ENCODE measurements at places on chromosomes 7 and 10.

DNA sequence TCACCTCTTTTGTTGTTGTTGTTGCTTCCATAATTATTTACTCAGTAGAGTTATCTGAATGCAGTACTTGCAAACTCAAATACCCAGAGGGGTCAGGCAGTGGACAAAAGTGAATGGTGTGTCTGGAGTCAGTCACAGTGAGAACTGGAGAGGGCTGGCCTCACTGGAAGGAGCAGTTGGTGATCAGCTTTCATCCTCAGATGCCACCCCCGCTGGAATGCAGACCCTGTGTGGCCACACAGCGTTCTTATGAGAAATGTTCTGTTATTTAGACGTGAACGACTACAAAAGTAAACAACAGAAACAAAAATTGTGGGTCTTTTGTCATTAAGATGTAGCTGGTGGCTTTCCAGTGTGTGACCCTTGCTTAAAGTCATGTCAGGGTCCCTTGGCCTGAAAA is 29.6 kb upstream of the VPS41 start:
- no peak for DNase-seq

GRCh38 chr10:102433619-102434046 is 1.3 kb upstream of the CUEDC2 start:
- no peak for DNase-seq

GRCh38 chr7:33044986-33045385 is 17.6 kb downstream of the NT5C3A start:
- DNase-seq, result no peak

GRCh38 chr7:41508755-41509154 is 194.1 kb downstream of the INHBA start:
- DNase-seq, result no peak

- no peak for DNase-seq
These were observed 12.1 kb upstream of the CEP41 start for GRCh38 chr7:130452951-130453350.

GRCh38 chr10:35743851-35744250 is 101.8 kb upstream of the FZD8 start:
- no peak for DNase-seq

DNA sequence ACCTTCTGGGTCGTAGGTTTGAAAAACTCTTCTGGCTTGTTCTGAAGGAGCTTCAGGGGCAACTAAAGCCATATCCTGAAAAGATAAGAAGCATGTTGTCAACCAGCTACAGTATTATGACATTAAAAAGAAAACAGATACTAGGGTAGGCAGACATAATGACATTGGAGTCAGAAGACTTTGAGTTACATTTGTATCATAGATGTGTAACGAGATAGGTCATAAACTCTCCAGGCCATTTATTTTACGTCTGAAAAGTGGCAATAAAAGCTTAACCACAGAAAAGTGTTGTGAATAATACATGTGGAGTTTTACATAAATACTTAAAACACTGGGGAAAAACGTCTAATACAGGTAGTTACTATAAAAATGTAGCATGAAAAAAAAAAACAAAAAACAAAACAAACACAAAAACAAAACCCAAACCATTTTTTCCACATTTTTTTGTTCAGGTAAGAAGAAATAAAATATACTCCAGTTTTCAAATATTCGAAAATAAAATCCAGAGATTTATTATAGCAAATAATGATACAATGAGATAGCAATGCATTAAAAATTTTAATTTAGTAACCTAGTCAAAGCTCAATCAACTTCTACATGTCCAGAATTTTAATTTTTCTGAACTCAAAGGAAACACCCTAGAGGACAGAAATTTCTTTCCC is 64.1 kb downstream of the MINDY3 start:
- DNase-seq, result no peak

DNA sequence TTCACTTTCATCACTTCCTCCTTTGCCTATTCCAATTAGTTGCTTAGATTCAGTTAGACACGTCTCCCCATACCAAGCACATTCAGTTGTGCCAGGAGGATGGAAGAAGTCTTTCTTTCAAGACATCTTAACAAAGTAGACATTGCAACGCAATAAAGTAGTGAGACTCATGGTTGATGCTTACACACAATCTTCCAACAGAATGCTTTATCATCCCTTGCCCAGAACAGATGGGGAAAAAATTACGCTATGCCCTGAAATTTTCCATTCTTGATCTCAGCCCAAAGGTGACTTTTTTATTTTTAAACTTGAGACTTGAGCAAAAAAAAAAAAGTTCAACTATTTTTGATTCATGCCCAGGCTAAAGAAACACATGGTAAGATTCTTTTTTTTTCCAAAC is 74.9 kb downstream of the KCNMA1 start:
- DNase-seq, result no peak

GRCh38 chr10:47378606-47379444 is 5.3 kb downstream of the ZNF488 start:
- DNase-seq, result no peak

GRCh38 chr10:79196470-79197461 is 128.0 kb downstream of the ZMIZ1 start:
- no peak for DNase-seq

- no peak for DNase-seq
These were observed 30.2 kb downstream of the ALOX5 start for GRCh38 chr10:45404087-45404769.

DNA sequence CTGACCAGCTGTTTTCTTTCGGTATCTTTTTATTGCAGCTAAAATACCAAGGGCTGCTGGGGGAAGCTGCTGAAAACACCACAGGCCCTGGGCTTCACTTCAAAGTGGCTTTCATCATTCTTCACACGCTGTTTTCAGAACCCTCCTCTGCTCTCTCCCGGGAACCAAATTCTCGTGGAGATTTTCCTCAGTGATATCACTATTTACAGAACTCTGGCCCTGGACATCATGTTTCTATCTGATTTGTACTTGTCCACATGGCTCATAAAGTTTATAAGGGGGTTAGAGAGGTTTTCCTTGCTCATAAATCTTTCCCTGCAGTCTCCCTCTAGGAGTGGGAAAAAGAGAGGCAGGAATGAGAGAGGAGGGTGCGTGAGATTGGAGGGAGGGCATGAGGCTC is 177.4 kb upstream of the NPVF start:
- no peak for DNase-seq

DNA sequence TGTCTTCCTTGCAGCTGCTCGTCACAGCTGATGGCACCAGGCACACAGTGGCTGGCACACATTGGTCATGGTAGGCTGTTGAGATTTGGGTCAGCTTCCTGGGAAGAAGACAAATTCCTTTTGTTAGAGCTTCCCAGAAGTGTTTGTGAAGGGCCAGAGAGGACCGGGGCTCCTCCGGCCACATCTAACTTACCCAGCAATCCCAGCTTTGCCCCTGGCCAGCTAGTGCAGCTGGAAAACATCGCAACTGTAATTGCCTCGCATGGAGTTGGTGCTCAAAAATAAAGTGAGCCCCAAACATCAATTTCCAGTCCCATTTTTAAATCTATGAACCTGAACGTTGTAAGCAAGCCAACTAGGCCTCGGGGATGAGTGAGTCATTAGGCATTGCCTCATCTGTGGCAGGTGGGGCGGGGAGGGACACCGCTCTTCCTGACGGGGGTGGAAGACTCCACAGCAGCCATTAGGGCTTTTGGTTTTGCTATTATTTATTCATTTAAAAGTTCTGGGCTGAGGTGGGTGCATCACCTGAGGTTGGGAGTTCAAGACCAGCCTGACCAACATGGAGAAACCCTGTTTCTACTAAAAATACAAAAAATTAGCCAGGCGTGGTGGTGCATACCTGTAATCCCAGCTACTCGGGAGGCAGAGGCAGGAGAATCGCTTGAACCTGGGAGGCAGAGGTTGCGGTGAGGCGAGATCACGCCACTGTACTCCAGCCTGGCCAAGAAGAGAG is 12.4 kb downstream of the CPA5 start:
- no peak for DNase-seq

GRCh38 chr10:133182190-133182589 is 22.2 kb downstream of the KNDC1 start:
- DNase-seq, result no peak

GRCh38 chr7:4861227-4861626 is 603 bp downstream of the PAPOLB start:
- no peak for DNase-seq

DNA sequence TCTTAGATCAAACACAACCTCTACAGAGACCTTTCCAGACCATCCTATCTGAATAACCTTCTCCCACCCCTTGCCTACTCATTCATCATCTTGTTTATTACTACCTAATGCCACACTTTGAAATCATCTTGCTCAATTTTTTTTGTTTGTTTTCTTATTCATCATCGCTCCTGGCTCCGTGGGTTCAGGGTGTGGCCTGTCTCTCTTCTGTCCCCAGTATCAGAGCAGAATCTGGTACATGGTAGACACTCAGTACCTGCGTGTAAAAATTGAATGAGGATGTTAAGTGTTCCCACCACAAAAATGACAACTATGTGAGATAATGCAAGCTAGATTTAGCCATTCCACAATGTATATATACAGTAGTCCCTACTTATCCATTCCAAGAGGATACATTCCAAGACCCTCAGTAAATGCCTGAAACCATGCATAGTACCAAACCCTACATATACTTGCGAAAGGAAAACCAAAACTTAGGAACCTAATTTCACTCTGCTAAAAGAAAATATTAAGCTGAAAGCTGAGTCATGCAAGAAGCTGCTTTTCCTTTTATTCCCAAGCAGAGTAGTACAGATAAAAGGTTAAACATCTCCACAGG is 72.1 kb upstream of the SEC61G start:
- no peak for DNase-seq

DNA sequence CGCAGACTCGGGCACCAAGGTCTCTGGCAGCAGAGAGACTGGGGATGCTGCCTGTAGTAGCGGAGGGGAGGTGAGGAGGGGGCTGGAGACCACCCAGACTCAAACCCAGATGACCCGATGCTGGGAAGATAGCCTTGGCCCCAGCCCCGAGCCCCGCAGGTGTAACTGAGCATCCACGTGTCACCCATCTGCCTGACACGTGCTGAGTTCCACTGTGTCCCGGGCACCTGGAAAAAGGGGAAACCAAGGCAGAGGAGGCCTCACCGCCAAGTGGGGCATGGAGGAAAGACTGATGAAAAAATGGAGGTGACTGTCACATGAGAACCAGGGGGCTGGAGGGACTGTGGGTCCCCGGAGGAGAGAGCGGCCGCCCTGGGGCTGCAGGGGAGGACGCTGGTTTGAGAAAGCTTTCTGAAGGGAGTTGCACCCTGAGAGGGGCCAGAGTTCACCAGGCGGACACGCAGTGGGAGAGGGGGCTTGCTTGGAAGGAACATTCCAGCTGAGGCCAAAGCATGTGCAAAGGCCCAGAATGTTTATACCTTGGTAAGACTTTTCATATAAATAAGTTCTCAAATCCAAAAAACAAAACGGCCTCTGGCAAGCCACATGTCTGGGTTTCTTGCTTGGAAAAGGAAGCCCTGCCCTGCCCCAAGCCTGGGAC is 27.4 kb upstream of the ELN start:
- DNase-seq, result no peak

- no peak for DNase-seq
These were observed 105.5 kb upstream of the ZNF438 start for GRCh38 chr10:31136930-31137885.

DNA sequence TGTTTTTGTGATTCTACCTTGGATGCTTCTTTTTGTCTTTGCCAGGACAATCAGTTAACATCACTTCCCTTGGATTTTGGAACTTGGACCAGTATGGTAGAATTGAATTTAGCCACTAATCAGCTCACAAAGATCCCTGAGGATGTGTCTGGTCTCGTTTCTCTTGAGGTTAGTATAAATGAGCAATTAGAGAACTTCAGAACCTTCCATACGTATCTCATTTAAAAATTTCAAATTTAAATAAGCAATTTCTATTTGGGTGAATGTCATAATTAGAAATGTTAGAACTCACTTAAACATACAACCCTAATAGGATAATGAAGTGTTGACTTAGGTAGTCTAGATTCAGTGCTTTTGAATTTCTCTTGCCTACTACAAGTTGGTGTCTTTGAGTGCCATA is 69.3 kb upstream of the ADRA2A start:
- no peak for DNase-seq

DNA sequence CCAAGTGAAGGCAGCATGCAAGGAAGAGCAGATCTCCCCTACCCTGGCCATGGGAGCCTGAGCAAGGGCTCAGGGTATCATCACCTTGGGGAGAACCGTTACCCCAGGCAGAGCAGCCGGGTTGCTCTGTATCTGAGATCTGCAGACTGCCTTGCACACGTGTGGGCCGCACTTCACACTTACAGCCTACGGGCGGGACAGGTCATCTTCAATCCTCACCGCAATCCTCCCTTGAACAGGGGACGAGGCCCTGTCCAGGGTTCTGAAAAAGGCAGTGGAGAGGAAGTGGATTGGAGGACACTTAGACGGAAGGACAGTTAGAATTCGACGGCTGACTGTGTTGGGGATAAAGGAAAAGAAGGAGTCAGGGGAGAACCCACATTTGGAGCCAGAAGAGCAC is 51.4 kb downstream of the NPS start:
- no peak for DNase-seq

GRCh38 chr7:33719059-33719581 is 186.2 kb upstream of the BMPER start:
- no peak for DNase-seq

- no peak for DNase-seq
These were observed 493.8 kb downstream of the ARL4A start for GRCh38 chr7:13181216-13181615.

DNA sequence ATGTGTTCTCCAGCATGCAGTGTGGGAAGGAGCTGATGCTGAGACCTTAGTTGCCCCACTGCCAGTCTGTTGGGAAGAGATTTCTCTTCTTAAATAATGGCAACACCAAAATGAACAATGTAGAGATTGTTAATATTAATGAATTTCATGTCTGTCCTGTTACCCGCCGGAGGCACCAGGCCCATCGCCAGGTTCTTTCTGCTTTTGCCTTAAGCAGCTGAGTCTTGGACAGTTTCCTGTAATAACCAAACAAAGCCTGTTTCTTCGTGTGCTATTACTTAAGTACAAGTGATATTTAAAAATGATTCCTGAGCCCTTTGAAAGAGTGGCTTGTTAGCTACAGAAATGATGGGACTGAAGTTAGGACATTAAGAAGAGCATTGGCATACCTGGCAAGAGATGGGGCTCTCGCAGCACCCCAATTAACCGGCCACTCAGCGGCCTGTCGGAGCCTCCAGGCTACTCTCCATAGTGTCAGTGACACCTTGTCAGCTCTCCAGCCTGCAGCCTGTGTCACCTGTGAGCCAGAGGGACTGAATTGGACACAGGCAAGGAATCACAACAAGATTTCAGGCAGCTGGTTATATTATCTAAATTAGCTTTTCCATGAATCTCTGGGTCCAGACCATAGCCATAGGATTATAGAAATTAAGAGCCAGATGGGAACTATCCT is 142.0 kb downstream of the CELF2 start:
- no peak for DNase-seq

DNA sequence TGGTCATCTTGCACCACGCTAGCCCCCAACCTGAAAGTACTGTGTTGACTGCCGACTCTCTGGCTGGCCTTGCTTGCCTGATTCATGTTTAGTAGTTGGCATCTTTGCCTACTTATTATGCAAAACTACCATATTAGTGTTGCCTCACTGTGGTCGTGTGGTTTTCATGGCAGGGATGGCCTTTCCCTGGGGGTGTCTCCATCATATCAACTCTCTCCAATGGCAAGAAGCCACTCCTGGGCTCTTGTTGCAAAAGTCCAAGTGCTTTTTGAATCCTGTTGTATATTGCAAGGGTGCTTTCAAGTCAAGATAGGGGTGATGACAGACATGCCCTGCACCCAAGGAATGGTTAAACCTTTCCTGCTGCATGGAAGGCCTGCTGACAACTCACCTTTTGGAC is 39.4 kb downstream of the ABLIM1 start:
- no peak for DNase-seq
